Stimulated activated CD4-positive, alpha-beta T cell treated with anti-CD3 and anti-CD28 coated beads, TNF-alpha, amount 100 ng/mL, for 48 hours (primary cell): ENCODE measurements at places on chromosomes 3 and 15.

- DNase-seq: no peak
Observed at GRCh38 chr3:58088501-58088900, 80.3 kb downstream of the FLNB start.

- DNase-seq: no peak
Observed at GRCh38 chr3:13976469-13976868, 96.6 kb upstream of the WNT7A start.

- DNase-seq: no peak
Observed at GRCh38 chr3:68482565-68482964, 449.8 kb downstream of the TAFA4 start.

- DNase-seq: no peak
Observed at GRCh38 chr3:166223120-166223519, 385.9 kb upstream of the BCHE start.

DNA sequence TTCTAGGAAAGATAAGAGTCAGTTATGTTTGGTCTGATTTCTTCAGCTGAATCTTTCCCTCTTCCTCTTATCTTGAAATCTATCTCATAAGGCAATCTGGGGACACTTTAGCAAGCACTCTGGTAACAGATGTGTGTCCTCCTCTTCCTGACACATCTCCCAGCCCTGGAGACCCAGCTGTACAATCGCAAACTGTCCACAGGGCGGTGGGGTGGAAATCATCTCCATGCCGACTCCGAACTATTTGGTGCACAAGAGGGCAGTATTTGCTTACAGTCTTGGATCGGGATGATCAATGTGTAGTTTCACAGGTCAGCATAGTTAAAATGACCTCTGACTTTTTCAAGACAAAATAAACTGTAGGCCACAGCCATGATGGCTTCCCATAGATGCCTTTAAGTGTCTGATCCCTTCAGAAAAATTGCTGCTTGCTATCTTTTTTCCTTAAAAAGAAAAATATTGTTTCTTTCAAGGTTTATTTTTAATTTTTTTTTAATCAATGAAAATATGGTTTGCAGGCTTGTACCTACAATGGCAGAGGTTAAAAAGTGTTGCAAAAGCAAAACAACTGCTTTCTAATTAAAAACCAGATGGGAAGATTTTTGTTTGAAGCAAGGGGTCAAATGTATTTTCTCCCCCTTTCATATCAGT, 17.7 kb downstream of the EEFSEC start:
- DNase-seq: no peak

DNA sequence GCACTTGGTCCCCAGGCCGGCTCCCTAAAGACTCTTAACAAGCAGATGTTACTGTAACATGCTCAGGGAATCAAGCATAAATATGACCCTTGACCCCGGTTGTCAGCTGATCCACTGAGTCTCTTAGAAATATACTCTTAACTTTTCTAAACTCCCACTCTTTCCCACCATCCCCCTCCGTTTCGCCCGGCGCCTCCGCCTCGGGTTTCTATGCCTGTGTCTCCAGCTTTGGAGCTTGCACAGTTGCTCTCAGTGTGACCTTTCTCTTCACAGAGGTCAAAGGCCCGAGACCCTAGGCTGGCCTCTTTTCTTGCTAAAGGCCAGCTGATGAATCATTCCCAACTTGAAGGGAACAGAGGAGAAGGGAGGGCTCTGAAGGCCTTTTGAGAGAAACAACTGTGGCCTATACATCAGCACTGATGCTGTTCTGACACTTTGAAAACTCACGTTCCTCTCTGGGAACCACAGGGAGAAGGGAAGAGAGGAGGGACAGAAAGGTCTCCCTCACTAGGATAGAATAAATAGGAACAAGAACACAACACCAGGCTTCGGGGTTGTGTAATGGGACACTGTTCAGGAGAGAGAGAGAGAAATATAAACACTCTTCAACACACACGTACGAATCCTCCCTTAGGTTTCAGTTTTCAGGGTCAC, 484.5 kb upstream of the NR2F2 start:
- no peak for DNase-seq
